ENCODE measurements at places on chromosomes 6 and 20.

GRCh38 chr20:52748285-52748932 lies 223.7 kb upstream of the TSHZ2 start:
- peak; percentile 18 for DNase-seq

GRCh38 chr6:136764517-136764993 lies 27.7 kb downstream of the MAP3K5 start:
- DNase-seq: no peak

- no peak for DNase-seq
These were observed 129.0 kb upstream of the BMP5 start for GRCh38 chr6:56004426-56004825.

- no peak for DNase-seq
These were observed 46.3 kb upstream of the NHSL1 start for GRCh38 chr6:138545621-138545980.

DNA sequence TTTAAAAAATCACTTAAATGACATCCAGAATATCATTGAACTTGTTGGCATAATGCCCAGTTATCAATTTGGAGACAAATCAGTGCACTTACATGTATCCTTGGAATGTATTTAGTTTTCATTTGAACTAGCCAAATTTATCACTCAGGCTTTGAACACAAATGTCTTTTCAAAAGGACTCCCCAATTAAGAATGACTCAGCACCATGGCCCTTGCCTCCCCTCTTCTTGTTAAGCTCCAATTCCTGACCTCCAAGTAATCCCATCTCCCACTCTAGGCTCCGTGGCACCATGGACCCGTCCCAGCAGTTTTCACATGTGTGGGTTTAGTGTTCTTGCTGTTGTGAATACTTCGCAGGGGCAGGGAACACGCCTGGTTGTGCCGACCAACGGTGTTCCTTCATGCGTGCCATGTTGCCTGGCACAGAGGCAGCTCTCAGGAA lies 2.7 kb downstream of the AKAP12 start:
- DNase-seq: no peak

Data from left renal pelvis (tissue), 4 donors.